ENCODE measurements at places on chromosomes 5 and 9.

- DNase-seq: no peak
Measured at GRCh38 chr9:105959531-105959930, 265.2 kb downstream of the TMEM38B start.

GRCh38 chr5:76283670-76284069 lies 119.4 kb upstream of the IQGAP2 start:
- DNase-seq: no peak

DNA sequence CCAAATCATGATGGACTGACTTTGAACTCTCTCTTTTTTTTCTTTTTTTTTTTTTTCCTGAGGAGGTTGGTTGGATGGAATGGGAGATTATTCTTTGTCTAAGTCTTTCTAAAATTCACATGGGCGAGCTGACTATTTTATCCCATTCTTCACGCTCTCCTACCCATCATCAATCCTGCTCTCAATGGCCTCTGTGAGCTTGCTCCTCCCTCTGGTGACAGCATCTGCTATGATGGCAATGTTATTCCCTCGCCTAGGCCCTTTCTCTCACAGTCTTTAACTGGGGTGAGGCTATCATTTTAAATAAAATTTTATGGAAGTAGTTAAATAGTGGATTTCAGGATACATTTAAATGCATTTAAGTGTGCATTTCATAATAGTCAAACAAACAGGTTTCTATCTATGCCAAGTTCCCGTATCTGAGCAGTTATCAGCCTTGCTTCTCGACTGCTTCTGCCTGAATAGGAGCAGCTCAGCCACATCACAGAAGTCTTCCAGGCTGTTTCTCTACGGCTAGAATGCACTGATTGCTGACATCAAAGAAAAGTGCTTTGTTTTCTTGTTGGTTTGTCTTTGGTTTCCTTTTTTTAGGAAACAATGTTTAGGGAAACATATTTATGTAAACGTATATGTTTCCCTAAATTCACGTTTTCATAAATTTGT lies 2233.8 kb downstream of the MAT2B start:
- DNase-seq: no peak

- no peak for DNase-seq
Measured at GRCh38 chr9:99712214-99712613, 109.5 kb upstream of the NR4A3 start.

GRCh38 chr5:27969157-27969556 lies 930.8 kb upstream of the CDH9 start:
- DNase-seq: no peak

DNA sequence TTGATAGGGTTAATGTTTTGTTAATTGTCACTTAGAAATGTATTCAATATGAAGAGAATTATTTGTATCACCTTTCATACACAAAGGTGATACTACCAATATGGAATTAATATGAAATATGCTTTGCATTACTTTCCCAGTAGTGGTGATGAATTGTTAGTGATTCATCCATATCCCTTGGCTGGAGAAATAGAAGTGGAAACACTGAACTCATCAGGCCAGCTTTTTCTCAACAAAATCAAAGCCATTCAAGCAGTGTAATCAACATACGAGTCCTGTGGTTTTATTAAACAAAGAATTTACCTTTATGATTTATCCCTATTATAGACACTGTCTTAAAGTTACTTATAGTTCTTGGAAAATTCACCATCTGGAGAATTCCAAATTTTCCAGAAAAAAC lies 264.0 kb upstream of the MEF2C start:
- DNase-seq: no peak

GRCh38 chr9:27386571-27387091 lies 89.7 kb upstream of the EQTN start:
- DNase-seq: no peak

- no peak for DNase-seq
Measured at GRCh38 chr9:450561-450960, 235.9 kb downstream of the DOCK8 start.

DNA sequence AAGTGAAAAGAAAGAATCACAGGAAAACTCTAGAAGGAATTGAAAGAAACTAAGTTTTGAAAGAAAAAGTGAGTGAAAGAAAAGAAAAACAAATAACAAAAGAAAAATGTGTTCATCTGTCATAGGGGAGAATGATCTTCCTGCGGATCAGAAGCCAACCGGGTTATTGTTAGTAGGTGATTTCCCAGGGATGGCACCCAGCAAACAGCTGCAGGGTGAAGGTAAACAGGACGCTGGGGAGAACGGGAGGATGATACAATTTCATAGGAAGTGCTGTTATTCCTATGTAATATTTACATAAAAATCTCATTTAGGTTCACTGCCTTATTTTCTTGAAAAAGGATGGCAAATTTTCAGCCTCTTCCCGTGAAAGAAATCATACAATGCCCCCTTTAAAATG lies 72.4 kb upstream of the LHFPL2 start:
- DNase-seq: no peak

GRCh38 chr5:32420506-32420905 lies 24.0 kb downstream of the ZFR start:
- no peak for DNase-seq

DNA sequence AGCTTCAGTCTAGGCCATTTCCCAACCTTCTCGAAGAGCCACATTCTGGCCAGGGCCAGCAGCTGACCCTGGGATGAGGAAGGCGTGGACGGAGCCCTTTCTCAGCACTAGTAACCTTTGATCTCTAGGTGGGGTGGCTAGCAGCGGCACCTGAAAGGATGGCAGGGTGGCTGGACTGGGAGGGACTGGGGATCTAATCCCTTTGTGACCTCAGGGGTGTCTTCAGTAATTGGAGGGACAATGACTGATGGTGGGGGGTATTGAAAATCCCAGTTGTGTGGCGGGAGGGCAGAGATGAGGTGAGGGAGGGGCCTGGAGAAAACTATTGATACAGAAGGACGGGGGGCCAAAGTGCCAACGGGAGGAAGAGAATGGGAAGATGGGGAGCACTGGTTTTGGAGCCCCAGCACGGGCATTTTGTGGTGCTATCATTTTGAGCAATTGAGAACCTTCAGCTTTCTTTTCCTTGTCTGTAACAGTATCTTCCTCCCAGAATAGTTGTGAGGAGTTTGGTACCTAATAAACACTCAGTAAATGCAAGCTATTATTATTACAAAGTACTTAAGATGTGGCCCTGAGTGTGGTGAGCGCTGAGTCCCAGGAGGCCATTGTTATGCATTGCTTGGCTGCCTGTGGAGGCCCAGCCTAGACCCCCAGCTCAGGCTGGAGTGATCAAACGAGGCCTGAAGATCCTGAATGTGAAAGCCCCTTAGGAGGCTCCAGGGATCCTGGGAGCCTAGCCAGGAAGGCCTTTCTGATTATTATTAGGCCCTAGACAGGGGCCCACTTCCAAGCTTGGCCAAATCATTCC lies 37.3 kb upstream of the UBE2D2 start:
- no peak for DNase-seq

- no peak for DNase-seq
Measured at GRCh38 chr9:137192859-137193258, 4.4 kb downstream of the SSNA1 start.

- DNase-seq: no peak
Measured at GRCh38 chr9:126893079-126893478, 21.5 kb upstream of the RALGPS1 start.
